NCI-H446 (cell line): ENCODE measurements at places on chromosomes 7 and 10.

GRCh38 chr7:38107486-38107893 is 70.6 kb upstream of the STARD3NL start:
- peak; percentile 32 for DNase-seq

DNA sequence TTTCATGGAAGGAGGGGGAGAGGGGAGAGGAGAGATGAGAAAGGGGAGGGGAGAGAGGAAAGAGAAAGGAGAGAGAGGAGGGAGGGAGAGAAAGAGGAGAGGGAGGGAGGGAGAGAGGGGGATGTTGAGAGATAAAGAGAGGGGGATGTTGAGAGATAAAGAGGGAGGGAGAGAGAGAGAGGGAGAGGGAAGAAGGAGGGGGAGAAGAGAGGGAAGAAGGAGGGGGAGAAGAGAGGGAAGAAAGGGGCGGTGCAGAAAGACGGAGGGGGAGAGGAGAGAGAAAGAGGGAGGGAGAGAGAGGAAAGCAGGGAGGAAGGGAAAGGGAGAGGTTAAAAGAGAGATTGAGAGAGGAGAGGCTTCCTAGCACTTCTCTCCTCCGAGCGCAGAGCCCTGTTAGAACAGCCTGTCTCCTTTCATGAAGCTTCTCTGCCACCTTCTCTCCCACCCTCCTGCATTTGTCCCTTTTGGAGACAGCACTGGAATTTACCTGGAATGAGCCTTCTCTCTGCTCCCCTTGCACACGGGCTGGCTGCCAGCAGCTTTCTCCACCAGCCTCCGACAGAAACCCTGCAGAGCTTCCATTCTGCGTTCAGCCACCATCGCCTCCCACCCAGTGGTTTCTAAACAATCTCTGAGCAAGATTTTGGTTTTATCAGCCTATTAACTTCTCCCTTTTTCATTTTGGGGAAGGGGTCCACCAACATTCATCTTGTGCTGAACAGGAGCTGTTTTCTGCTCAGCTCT is 74.0 kb upstream of the CARD11 start:
- no peak for DNase-seq

DNA sequence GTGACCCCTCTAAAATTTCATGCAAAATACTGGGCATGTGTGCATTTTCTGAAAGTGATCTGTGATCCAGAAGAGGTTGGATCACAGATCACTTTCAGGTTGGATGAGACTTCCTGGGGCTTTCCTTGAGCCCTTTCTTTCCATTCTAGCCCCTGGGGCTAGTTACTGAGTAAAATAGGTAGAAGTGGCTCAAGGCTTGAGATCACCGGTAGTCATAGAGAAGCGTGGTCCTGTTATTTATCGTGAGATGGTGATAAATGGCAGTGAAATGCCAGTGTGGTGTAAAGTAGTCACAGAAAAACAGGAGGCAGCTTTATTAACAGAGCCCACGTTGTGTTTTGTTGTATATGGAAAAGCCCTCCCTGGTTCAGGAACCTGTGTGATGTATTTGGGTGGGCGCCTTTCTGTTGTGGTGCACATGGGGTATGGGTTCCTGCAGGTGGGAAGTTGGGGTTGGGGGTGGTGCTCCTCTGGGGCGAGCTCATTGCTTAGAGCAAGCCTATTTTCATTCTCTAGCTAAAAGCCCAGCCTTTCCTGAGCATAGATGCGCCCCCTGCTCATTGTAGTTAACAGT is 34.0 kb upstream of the SH2D4B start:
- DNase-seq = no peak

DNA sequence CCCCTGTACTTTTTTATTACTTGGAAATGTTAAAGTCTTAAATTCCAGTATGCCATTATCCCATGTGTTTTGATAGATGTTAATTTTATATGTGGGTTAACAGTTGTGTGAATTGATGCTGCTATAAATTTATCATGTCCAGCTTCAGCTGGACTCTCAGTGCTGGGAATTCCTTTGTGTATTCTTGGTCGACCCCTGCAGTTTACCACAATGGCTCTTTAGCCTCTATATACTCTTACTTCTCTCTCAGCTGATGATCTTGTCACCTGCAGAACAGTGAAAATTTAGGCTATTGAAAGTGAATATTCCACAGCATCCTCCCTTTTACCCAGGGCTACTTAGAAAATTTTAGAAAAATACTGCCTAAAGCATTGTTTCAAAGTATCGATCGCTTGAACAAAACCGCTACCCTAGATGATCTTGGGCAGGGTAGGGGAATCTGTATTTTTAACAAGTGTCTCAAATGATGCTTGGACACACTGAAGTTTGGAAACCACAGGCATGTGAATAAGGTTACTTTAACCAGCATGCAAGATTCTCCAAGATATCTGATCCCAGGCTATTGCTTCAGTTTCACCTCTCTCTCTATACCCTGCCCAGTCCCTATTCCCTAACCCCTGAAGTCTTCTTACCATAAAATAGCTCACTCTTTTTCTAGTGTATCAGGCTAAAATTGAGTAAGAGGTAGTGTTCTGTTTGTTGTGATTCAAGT is 25.4 kb downstream of the LCOR start:
- no peak for DNase-seq

- no peak for DNase-seq
Observed at GRCh38 chr10:89838044-89838615, 136.7 kb downstream of the KIF20B start.

- no peak for DNase-seq
Observed at GRCh38 chr7:31137234-31137633, 85.1 kb downstream of the ADCYAP1R1 start.

GRCh38 chr10:101670635-101671034 is 24.3 kb downstream of the FBXW4 start:
- DNase-seq = no peak

DNA sequence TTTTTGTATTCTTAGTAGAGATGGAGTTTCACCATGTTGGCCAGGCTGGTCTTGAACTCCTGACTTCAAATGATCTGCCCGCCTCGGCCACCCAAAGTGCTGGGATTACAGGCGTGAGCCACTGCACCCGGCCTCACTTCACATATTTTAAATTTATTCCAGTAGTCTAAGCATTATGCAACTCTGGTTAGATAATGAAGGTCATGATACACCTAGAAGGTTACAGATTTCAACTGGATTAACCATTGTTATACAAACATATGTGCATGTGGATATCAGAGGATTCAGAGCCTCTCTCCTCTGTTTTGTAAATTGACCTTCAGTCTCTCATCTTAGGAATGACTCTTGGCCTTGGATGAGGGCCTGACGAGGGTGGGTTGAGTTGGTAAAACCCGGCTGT is 146.3 kb downstream of the DPP6 start:
- DNase-seq = no peak

DNA sequence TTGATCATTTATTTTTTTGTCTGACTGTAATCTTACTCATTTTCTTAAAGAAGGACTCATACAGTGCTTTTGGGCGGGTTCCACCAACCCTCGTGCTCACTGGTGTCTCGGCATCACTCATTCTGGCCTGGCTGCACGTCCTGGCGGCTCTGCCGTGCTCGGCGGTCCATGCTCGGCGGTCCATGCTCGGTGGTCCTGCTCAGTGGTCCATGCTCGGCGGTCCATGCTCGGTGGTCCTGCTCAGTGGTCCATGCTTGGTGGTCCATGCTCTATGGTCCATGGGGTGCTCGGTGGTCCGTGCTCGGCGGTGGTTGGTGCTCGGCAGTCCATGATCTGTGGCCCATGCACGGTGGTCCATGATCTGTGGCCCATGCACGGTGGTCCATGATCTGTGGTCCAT is 72.5 kb downstream of the WDR37 start:
- no peak for DNase-seq

GRCh38 chr7:33643530-33643929 is 261.8 kb upstream of the BMPER start:
- no peak for DNase-seq

DNA sequence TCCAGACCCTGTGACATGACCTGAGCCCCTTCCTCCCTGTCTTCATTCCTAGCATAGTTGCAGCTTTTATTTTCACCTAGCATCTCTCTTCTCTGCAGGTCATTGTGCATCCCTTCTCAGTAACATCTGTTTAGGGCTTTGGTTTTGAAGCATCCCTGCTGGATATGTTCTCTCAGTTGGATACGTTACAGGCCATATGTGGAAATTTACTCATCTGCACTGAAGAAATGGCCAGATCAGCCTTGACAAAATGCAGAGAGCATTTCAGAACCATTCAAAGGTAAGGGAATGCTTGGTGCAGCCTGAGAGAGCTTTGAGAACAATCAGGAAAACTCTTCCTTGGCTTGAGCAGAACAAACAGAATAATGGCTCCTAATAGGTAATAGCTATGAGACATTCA is 647.0 kb downstream of the KCNMA1 start:
- no peak for DNase-seq

GRCh38 chr7:115477193-115477651 is 553.3 kb downstream of the TFEC start:
- no peak for DNase-seq

DNA sequence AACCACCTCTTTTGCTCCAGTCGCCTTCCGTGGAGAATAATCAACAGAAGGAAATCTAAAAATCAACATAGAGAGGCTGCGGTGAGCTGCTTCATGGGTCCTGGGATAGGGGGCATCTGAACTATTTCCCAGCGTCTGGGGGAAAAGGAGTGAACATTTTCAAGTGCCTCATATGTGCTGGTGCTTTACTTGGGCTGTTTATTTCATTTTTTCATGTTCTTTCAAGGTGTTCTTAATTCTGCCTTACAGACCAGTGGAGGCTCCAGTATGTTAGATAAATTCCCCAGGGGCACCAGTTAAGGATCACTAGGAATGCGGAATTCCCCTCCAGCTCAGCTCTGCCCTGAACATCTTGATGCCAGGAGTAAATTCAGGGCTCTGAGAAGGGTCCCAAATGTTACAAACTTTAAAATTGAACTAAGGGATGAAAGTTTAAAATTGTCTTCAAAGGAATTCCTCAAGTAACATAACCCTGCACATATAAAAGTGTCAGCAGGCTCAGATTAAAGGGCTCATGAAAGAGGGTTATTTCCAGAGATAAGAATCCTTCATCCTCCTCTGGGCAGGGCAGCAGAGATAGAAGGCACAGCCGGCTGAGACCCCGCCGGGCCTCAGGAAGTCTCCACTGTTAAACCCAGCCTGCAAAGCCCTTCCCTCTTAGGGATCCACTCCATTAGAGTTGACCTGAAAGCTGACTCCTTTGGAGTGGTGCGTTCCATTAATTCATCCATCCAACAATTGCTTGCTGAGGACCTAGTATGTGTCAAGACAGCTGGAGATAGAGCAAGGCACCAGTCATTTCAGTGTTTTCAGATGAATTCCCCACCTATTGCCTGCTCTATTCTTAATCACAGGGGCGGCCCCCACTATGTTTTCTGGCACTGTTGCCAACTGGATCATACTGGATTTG is 345.8 kb downstream of the KCNMA1 start:
- DNase-seq = no peak

DNA sequence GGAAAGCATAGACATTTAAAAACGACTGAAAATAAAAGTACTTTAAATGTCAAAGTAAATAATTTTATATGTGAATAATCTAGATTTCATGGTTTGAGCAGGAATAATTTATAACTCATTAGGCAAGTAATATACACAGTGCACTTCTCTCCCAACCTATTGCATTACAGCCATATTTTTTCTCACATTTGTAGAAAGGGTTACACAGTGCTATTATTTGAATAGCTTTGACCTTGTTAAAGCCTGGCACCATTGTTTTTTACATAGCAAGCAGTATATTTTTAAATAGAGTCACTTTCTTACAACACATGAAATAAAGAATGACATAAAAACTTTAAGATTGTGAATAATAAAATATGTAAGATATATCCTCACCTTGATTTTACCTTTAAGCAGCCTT is 969 bp downstream of the PPP1R3A start:
- no peak for DNase-seq

GRCh38 chr7:138008019-138008587 is 6.2 kb upstream of the CREB3L2 start:
- DNase-seq = no peak

GRCh38 chr7:44372560-44373417 is 47.4 kb upstream of the CAMK2B start:
- DNase-seq = no peak

- DNase-seq = no peak
Observed at GRCh38 chr7:106568680-106569499, 92.1 kb downstream of the CCDC71L start.
